DMS53 (cell line): ENCODE measurements at places on chromosomes 3 and 15.

- DNase-seq = no peak
These were observed 495.1 kb downstream of the IL5RA start for GRCh38 chr3:2615080-2615479.

- DNase-seq = no peak
These were observed 69.8 kb downstream of the TNFAIP8L3 start for GRCh38 chr15:51024735-51025453.

DNA sequence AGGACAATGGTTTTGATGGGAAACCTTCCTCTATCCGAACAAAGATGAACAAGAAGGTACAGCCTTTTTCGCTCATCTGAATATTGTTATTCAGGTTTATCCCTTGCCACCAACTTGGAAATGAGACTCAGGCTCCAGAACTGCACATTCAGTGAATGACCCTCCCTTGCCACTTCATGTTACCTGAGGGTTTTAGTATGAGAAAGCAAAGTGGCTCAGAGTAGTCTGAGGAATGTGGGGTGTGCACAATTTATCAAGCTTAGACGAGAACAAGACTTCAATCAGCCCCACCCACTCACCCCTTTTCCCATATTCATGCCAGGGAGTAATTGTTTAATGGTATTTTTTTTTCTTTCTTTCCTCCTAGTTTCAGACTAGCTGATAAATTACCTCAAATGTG, 265.3 kb upstream of the POU1F1 start:
- no peak for DNase-seq

- DNase-seq = peak; percentile 80
These were observed 3.8 kb upstream of the KIF23 start for GRCh38 chr15:69410248-69410874.

- peak; percentile 72 for DNase-seq
These were observed 51.6 kb downstream of the TP53BP1 start for GRCh38 chr15:43441316-43441715.

DNA sequence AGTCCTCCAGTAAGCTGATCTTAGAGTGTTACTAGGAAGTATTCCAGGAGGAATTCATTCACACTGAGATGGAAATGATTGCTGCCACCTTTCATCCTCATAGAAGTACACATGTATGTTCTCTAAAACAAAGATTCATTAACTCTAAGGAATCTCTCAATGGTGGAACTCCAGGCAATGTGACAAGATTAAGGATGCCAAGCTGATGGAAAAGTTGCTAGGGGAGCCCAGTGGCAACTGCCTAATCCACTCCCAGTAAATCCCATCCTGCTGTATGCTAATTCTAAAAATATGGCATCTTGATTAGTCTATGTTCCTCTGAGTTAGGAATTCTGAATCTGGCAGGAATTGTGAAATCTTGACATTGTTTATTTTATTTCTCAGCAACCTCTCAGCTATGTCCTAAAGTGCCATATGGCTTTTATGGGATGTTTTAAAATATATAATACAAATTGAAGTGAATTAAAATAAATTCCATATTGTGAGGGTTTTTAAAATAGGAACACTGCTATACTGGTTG, 210.0 kb upstream of the TRIM42 start:
- DNase-seq = peak; percentile 10

GRCh38 chr15:64429448-64429847, 30.9 kb upstream of the ZNF609 start:
- no peak for DNase-seq

- no peak for DNase-seq
These were observed 13.0 kb downstream of the MCM2 start for GRCh38 chr3:127611251-127611650.

GRCh38 chr3:43286841-43287499, 630 bp downstream of the SNRK start:
- DNase-seq = peak; percentile 58

DNA sequence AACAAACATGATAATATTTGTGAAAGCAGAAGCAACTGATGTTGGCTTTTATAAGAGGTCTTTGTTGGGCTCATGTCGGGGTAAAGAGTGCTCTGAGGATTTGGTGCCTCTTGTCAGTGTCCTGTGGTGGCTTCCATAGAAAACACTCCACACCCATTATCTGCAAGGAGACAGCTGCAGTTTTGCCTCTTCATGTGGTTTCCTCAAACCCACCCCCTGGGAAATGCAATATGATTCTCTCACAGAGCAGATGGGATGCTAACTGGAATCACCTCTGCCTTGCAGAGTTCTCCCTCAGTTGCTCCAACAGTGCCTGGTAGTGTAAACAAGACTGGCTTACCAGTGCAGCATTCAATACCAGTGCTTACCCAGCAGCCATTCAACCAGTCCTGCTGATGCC, 771.4 kb upstream of the CFAP20DC start:
- peak; percentile 2 for DNase-seq

GRCh38 chr3:143896486-143896885, 48.2 kb upstream of the SLC9A9 start:
- DNase-seq = no peak

DNA sequence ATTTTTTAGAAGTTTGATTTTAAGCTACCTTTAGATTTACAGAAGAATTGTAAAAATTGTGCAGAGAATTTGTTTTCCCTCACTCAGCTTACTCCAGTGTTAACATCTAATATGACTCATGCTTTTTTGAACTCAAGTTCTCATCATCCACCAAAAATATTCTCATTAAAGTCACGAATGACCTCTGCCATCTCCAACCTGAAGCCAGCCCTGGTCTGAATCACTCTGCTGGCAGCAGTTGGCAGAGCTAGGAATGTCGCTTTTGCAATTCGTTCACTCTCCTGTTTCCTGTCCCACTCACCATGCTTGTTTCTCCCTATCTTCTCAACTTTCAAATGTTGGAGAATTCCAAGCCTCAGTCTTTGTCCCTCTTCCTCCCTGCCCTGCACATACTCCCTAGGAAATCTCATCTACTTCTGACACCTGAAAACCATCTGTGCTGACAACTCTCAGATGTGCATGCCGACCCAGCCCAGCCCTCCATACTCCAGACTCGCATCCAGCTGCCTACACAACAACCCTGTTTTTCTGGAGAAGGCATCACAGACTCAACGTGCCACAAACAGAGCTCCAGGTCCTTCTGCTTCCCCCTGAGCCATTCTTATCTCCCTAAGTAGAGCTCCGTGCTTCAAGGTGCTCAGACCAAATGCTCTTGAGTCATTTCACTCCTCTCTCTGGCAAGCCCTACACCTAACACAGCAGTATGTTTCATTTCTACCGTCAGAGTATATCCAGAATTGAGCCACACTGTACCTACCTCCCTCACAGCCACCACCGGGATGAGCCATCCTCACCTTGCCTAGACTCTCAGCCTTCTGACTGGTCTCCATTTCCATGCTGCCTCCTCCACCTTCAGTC, 24.9 kb downstream of the PRR23E start:
- no peak for DNase-seq

DNA sequence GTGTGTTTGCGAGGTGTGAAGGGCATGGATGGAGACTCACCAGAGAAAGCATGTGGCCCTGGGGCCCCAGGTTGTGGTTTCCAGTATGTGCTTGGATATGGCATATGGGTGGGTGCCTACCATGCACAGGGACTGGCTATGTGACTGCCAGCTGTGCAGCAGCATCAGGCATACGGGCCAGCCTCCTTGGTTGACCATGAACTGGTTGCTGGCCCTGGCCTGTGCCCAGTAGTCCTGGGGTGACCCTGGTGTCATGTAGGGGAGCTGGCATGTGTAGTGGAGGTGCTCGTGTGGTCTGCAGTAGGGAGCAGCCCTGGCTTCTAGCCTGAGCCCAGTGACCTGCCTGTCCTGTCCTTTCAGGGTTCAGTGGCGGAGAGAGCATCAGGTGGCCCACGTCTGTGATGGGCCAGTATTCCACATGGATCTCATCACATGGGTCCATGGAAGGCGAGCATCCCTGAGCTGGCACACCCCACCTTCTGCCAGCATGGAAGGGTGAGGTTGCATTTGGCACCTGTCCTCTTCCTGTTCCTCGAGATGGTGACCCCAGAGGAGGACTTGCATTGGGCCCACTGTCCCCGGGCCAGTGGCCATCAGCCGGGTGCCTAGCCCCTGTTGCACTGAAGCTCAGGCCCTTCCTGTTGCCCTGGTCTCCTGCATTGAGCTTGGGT, 228.9 kb downstream of the SNRPN start:
- DNase-seq = no peak
